Stimulated activated CD4-positive, alpha-beta T cell treated with anti-CD3 and anti-CD28 coated beads, Interleukin-15, amount 100 ng/mL, for 1 hour (primary cell): ENCODE measurements at places on chromosomes 13 and 19.
A peak's percentile ranks its signal among the peaks of the same experiment; 100 is the strongest.

DNA sequence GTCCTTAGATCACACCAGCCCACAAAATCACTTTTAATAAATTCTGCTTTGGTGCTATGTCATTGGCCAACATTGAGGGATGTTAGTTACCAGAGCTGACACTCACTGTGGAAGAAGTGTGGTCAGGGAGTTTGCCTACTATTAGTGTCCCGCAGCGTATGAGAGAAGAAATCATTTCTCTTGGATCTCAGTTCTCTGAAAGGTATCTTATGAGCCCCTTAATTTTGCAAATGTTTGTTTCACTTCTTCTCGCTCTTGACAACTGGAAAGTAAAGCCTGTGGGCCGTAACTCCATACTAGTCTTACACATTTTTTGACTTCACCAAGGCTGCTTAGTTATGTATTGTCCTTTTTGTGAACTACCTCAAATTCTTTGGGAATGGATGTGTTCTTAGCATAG is 80.9 kb downstream of the FLT1 start:
- DNase-seq, result no peak

DNA sequence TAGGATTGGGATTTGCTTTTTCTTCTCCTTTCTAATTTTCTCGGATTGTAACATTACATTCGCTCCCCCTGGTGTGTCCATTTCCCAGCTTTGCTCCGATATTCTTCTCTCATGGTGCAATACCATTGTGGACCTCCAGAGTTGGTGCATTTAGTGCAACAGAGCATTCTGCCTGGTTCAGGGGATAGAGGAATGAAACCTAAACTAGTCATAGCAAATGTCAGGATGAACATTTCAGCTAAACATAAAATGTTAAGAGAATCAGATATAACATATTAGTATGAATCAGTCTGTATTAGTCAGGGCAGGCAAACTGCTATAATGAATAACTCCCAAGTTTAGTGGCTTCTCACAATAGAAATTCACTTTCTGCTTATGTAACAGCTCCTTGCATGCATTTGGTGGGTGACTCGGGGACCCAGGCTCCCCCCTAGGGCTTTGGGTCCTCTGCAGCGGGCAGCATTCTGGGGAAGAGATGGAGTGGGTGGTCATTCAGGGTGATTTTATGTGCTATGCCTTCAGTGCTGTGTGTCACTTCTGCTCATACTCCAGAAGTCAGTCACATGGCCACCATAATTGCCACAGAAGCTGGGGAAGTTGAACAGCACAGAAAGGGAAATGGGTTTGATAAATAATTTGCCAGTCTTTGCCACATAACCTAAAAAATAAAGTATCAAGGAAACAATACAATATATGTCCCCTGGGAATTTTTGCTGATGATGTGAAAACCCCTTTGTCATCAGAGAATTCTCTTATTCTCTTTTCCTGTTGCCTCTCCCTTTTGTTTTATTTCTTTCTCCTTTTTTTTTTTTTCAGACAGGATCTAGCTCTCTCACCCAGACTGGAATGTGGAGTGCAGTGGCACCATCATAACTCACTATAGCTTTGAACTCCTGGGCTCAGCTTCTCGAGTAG is 111.0 kb downstream of the HSPH1 start:
- DNase-seq, result no peak

GRCh38 chr19:19482809-19483596 is 32.3 kb downstream of the TSSK6 start:
- no peak for DNase-seq

- peak; percentile 10 for DNase-seq
Measured at GRCh38 chr13:113863524-113864272, at the start of gene GAS6. TSS of gene GAS6 (minus strand) at chr13:113864076. CDS start at chr13:113863920, 156 bp downstream.

- DNase-seq, result no peak
Measured at GRCh38 chr13:95137096-95137495, 164.2 kb downstream of the ABCC4 start.

GRCh38 chr13:51068501-51068900 is 42.6 kb downstream of the C13orf42 start:
- no peak for DNase-seq

DNA sequence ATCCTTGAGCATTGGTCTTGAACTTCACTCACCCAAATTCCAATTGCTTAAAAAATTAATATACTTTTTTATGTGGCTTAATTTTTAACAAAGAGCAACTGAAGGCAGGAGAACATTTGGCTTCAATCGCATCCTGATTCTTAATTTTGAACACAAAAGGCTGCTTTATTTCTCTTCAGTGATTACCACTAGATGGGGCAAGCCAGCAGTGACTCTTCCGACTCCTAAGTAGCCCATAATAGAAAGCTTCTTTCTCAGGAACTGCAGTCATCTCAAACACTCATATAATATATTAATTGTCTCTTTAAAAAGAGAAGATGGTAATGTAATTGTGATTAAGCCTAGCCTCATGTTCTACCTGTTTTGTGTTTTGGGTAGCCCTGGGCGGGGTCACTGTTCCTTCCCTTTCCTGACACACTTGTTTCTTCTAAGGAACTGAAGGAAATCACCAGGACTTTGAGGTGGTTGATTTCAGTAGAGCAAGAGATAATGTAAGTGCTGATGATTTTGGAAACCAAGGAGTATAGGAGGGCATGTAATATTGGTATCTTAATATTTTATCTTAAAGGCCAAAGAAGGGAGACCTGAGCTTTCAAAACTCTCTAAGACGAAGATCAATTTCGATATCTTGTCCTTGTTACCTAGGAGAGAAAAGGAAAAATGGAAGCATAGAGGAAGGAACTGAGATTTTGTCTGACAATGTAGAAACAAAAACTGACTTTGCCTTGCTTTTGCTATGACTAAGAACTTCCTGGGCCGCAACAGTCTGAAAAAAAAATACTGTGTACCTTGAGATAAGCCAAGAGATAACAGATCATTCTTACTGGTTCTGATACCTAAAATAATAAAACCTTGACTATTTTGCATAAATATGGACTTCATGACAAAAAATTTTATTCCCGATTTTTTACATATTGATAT is 73.1 kb downstream of the TNFSF13B start:
- DNase-seq, result no peak

DNA sequence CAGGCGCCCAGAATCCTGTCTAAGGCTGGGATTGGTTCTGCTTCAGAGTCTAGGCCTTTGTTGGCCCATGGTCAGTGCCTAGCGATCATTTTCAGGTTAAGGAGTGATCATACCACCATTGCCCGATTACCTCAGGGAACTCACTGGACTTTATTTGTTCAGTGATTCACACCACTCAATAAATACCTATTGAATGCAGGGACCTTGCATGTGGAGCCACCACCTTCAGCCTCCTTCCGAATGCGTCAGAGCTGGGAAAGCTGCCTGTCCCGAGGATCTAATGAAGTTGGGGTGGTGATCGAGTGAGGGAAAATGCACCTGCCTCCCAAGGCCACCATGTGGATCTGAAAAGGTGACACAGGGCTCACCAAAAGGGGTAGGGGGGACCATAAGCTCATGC is 40.0 kb upstream of the POU2F2 start:
- no peak for DNase-seq

- no peak for DNase-seq
Measured at GRCh38 chr19:19615086-19615485, 3.4 kb downstream of the PBX4 start.

GRCh38 chr13:27472441-27472840 is 22.1 kb upstream of the MTIF3 start:
- no peak for DNase-seq

DNA sequence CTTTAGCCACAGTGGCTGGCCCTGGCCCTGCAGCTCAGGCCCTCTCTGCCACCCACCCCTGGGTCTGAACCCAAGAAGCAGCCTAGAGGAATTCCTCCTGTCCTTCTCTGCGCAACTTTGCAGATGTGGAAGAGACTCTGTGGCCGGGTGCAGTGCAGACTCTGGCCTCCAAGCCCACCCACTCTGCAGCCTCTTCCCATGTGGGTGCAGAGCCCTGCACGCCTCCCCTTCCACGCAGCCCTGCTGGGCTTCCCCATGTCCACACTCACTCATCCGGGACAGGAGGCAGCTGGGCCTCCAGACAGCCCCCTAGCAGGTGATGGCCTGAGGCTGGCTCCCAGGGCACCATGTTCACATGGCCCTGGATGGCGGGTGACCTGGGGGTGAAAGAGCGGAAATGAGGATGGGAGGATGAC is 2.5 kb downstream of the TEX29 start:
- no peak for DNase-seq

DNA sequence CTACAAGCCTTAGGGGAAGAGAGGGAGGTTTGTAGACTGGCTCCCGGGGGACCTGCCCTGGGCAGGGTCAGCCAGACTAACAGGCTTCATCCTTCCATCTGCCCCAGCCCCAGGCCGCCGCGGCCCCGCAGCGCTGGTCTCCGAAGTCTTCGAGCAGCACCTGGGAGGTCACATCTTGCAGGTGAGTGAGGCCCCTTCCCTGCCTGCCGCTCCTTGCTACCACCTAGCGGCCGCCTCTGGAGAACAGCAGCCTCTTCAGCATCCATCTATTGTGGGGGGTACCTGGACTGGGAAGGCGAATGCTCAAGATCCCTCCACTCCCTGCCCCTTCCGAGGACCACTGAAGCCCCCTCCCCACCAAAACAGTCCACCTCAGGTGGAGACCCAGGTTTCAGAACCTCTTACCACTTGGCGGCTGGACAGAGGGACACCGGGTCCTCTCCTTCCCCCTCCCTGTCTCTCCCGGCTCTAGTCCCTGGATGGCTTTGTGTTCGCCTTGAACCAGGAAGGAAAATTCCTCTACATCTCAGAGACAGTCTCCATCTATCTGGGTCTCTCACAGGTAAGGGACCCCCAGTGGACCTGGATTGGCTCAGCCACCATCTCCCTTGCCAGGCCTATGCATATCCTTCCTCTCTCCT is 12.7 kb downstream of the NPAS1 start:
- peak; percentile 36 for DNase-seq

DNA sequence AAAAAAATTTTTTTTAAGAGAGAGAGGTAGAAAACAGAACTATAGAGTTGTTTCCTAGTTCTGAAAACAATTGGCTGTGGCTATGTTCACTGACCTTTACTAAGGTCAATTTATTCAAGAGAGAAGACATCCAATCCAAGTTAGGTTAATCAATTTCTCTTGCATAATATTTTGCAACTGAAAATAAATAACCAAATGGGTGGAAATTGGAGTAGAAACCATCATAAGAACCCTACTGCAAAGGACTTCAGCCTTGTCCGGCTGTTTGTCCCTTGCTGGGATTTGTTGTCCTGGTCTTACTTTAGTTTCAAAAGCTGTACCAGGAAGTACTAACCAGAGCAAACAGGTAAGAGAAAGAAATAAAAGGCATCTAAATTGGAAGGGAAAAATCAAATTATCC is 23.3 kb upstream of the ZC3H13 start:
- DNase-seq, result no peak

DNA sequence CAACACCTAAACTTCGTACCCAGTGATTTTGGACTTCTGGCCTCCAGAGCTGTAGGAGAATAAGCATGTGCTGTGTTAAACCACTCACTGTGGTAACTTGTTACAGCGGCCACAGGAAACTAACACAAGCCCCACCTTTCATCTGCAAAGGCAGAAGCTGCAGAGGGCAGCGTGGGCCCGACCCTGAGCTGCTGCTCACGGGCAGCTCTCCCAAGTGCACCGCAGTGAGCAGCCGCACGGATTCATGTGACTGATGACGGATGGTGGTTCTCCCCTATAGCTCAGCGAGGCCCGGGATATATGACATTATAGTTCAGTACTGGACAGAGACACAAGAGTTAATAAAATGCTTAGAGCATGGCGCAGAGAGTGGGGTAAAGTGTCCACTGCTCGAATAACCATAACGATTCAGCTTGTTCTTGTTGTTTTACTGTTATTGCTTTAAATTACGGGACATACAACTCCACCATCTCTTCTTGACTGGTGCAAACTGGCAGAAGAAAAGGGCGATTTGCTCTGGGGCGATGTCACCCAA is 21.9 kb downstream of the VRK3 start:
- DNase-seq, result no peak

DNA sequence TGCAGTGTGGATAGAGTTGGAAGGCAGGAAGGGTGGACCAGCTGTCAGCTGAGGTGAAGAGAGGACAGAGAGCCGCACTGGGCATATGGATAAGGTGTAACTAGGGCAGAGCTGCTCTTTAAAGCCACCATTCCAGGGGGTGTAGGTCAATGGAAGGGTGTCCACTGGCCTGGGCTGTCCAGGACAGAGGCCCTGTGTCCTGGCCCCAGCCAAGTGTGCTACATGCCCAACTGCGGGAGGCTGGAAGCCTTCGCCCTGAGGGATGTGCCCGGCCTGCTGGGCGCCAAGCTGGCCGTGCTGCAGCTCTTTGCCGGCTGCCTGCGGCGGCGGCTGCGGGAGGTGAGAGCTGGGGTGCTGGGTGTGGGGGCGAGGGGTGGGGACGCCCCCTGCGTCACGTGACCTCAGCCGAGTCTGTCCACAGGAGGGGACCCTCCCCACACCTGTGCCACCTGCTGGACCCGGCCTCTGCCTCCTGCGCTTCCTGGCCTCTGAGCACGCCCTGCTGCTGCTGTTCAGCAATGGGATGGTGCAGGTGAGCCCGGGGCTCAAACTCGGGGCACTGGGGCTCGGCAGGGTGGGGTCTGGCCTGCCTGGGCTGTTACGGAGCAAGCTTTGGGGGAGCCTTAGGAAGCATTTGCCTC is 9.8 kb downstream of the PLK5 start:
- DNase-seq, result no peak

- no peak for DNase-seq
Measured at GRCh38 chr13:48961379-48961778, 14.3 kb upstream of the FNDC3A start.

DNA sequence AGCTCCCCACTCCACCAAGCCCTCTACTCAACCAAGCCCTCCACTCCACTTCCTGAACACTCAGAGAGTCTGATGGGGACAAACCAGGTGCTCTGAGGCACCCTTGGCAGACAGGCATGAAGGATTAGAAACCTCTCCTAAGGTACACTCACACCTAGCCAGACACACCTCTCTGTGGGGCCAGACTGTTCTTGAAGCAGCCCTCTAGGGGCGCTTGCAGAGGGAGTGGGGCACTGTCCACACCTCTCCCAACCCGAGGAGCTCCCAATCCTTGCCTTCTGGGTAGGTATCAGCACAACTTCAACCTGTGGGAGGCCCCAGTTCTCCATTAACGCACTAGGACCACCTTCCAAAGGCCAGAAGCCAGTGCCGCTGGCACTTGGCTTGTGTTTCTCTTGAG is 108.7 kb upstream of the VSTM2B start:
- no peak for DNase-seq

DNA sequence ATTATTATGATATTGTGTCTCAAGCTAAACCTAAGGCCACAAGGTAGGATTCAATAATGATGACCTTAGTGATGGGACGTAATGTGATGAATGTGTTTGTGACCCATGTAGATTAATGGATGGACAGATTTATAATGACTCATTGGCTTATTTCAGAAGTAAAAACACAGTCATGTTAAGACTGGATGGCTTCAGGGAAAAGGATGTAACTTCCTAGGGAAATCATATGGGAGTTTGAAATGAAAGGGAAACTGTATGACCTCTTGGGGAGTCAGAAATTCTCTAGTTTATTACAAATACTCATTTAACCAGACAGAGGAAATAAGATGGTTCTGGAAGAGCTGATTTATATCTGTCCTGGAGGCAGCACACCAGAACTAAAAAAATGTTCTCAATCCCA is 2.9 kb downstream of the EDNRB start:
- no peak for DNase-seq

- no peak for DNase-seq
Measured at GRCh38 chr13:110446575-110446890, 115.0 kb downstream of the RAB20 start.

- DNase-seq, result no peak
Measured at GRCh38 chr19:44592451-44592890, 20.9 kb upstream of the IGSF23 start.
